ENCODE measurements at places on chromosomes 13 and 19.

DNA sequence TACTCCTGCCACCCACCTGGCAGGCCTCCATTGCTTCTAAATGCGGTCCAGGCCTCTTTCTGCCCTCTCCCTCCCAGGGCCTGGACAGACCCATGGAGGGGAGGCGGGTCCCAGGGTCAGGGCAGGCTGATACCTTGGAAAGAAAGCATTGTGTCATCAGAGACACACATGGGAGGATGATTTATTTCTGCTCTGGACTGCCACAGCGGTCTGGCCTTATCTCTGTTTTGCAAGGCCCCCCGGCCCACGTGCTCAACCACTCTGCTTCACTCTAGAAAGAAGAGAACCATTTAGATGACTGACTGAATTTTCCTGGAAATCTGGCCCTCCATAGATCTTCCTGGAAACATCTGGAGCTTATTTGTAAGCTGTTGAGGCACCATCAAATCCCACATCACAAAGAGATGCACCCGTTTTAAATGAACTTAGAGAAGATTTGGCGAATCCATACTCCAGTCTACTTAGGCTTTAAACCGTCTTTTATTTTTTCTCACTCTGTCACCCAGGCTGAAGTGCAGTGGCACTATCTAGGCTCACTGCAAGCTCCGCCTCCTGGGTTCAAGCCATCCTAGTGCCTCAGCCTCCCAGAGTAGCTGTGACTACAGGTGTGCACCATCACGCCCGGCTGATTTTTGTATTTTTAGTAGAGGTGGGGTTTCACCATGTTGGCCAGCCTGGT lies 48.3 kb upstream of the URI1 start:
- no peak for DNase-seq

DNA sequence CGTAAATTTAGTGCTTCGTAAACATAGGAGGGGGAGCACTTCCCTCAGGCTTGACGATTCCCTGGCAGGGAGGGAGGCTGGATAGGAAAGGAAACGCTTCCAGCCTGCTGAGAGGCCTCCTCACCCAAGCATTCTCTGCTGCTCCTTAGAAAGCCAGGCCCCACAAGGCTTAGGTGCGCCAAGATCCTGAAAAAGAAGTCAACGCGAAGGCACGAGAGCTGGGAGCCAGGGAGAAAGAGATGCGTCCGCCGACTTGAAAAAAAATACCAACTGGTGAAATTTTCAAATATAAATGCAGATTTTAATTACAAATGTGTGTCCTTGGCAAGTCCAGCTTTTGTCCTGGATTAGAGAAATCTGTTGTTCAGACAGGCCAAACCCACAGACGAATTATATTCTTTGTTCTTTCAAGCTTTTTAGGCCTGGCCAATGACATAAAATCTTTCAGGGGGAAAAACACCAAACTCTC lies 64.0 kb downstream of the ALOX5AP start:
- no peak for DNase-seq

DNA sequence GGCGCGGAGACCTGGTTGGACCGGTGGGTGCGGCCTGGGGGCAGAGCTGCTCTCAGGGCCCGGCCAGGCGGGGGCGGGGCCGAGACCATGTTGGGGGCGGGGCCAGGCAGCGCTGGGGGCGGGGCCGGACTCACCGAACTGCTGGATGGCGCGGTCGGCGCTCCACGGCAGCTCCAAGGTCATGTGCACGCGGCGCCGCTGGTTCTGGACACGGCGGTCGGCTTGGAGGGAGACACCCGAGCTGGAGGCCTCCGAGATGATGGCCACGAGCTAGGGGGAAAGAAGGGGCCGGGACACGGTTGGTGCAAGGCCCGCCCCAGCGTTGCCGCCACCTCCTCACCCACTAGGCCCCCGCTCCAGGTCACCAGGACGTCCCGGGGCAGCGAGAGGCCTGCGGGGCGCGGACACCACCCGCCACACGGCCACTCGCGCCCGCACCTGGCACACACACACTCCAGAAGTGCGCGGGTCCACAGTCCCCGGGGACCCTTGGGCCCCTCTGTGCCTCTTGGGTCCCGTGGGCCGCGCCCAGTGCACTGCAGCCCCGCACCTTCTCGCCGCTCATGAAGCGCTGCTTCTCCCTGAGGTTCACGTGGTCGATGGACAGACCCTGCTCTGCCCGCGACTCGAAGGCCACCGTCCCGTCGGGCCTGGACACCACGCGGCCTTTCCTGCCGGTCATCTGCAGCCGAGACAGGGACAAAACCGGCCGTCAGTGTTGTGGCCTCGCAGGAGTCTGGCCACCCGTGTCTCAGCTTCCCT lies 8.7 kb downstream of the GPX4 start:
- no peak for DNase-seq

- no peak for DNase-seq
Measured at GRCh38 chr13:32734511-32734910, 148.3 kb downstream of the PDS5B start.

GRCh38 chr13:32530841-32531253 lies 7.7 kb downstream of the N4BP2L2 start:
- DNase-seq, result no peak

DNA sequence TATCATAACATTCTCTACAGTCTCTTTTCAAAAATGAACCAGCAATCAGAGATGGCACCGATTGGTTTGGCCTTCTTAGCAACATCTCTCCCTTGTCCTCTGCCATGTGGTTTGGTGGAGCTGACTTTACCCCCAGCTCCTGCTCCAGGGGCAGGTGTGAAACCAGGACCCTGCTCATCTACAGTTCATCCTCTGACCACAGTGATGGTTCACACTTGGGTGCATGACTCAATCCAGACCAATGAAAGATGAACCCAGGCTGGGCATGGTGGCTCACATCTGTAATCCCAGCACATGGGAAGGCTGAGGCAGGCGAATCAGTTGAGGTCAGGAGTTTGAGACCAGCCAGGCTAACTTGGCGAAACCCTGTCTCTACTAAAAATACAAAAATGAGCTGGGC lies 33.6 kb upstream of the FFAR2 start:
- DNase-seq, result no peak

DNA sequence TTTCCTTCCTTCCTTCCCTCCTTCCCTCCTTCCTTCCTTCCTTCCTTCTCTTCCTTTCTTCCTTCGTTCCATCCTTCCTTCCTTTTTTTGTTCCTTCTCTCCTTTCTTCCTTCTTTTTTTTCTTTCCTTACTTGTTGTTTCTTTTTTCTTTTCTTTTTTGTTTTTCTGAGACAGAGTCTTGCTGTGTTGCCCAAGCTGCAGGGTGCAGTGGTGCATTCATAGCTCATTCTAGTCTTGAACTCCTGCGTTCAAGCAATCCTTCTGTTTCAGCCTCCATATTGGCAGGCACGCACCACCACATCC lies 5.5 kb upstream of the EEF2 start:
- DNase-seq, result no peak

DNA sequence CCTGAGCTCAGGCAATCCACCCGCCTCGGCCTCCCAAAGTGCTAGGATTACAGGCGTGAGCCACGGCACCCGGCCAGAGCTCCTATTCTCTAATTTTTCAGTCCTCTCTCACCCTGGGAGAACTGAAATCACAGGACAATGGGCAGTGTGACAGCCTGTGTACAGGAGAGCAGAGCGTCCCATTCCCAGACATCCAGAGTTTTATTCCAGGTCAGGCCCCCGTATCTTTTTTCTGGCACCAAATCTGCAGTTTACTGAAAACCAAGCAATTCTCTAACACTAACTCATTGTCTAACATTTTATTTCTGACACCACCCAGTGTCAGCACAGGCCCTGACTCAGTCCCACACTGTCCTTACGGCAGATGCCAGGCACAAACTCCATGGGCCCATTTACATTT lies 6.7 kb downstream of the ZNF708 start:
- no peak for DNase-seq

DNA sequence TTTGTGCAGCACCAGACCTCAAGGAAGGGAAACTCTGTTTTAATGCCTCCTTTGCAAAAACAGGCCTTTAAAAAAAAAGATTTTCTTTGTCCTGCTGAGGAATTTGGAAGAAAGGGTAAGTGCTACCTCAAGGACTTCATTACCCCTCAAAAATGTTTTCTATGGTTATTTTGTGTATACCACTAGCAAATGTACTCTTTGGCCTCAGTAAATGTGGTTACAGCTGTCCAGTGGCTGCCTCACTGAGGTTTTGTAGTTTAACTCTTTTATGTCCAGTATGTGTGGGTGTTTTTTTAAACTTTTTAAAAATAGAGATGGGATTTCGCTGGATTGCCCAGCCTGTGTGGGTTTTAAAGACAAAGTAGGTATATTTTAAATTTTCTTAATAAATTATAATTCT lies 42.2 kb upstream of the TSC22D1 start:
- DNase-seq, result no peak

DNA sequence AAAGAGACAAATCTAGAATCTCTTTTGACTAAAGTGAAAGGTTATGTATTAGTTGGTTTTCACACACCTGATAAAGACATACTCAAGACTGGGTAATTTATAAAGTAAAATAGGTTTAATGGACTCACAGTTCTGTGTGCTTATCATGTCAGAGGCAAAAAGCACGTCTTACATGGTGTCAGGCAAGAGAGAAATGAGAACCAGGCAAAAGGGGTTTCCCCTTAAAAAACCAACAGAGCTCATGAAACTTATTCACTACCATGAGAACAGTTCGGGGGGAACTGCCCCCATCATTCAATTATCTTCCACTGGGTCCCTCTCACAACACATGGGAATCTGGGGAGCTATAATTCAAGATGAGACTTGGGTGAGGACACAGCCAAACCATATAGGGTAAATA lies 486.8 kb downstream of the DACH1 start:
- no peak for DNase-seq
